ENCODE measurements at places on chromosomes 7 and 10. TPM values are rescaled to one million over a fixed set of nuclear protein-coding genes. Genes with fewer than 3 reads are reported as not detected.

NPY4R2 gene
- not detected for total RNA-seq

PLOD3 gene
- 7.5 TPM for total RNA-seq

GATA3 gene
- 82.0 TPM for total RNA-seq

CLDN3 gene
- not detected for total RNA-seq

PILRA gene
- 8.9 TPM for total RNA-seq

CPA4 gene
- total RNA-seq = not detected

ZNF488 gene
- total RNA-seq = not detected

NRAP gene
- not detected for total RNA-seq

FBXL13 gene
- total RNA-seq = 1.5 TPM

SPOCK2 gene
- total RNA-seq = 922 TPM

SYT15 gene
- 0.22 TPM for total RNA-seq

SYCE1 gene
- total RNA-seq = 0.28 TPM

CASP7 gene
- total RNA-seq = 13.3 TPM

C10orf67 gene
- total RNA-seq = not detected

NRP1 gene
- not detected for total RNA-seq

TCAF2 gene
- 32.8 TPM for total RNA-seq

NRG3 gene
- not detected for total RNA-seq

IFIT1 gene
- 1.9 TPM for total RNA-seq

POT1 gene
- total RNA-seq = 16.7 TPM

NME8 gene
- total RNA-seq = not detected

NDUFA5 gene
- 70.6 TPM for total RNA-seq

C10orf53 gene
- not detected for total RNA-seq

STK31 gene
- total RNA-seq = 0.44 TPM

SMC3 gene
- total RNA-seq = 35.1 TPM

HOXA2 gene
- not detected for total RNA-seq

CYP2C18 gene
- not detected for total RNA-seq

PNLIPRP2 gene
- total RNA-seq = not detected

CNTNAP2 gene
- 0.22 TPM for total RNA-seq

TUBAL3 gene
- not detected for total RNA-seq

ADAP1 gene
- 11.5 TPM for total RNA-seq

ACHE gene
- 9.1 TPM for total RNA-seq

STYXL1 gene
- total RNA-seq = 4.2 TPM

STEAP1B gene
- total RNA-seq = not detected

OPN1SW gene
- not detected for total RNA-seq

ACTL6B gene
- not detected for total RNA-seq

ATOH7 gene
- not detected for total RNA-seq

CLRN3 gene
- not detected for total RNA-seq

UTF1 gene
- not detected for total RNA-seq

KMT2E gene
- total RNA-seq = 320 TPM

COMTD1 gene
- total RNA-seq = 7.9 TPM

ANK3 gene
- 11.6 TPM for total RNA-seq

NPM3 gene
- 25.1 TPM for total RNA-seq

LIPN gene
- not detected for total RNA-seq

IKZF5 gene
- total RNA-seq = 96.1 TPM

WEE2 gene
- 0.27 TPM for total RNA-seq

PTF1A gene
- total RNA-seq = not detected

AP1S1 gene
- total RNA-seq = 2.1 TPM

SCIN gene
- not detected for total RNA-seq

MYO3A gene
- total RNA-seq = not detected

RINT1 gene
- total RNA-seq = 46.3 TPM

DLX6 gene
- not detected for total RNA-seq

CPA2 gene
- not detected for total RNA-seq

SFRP5 gene
- total RNA-seq = 4.3 TPM

IGF2BP3 gene
- not detected for total RNA-seq

EPO gene
- not detected for total RNA-seq

WNT16 gene
- not detected for total RNA-seq

Data from CD8-positive, alpha-beta T cell (primary cell).